ENCODE measurements at places on chromosomes 5 and 9.

GRCh38 chr5:1549475-1550030 lies 25.8 kb upstream of the LPCAT1 start:
- DNase-seq: no peak

DNA sequence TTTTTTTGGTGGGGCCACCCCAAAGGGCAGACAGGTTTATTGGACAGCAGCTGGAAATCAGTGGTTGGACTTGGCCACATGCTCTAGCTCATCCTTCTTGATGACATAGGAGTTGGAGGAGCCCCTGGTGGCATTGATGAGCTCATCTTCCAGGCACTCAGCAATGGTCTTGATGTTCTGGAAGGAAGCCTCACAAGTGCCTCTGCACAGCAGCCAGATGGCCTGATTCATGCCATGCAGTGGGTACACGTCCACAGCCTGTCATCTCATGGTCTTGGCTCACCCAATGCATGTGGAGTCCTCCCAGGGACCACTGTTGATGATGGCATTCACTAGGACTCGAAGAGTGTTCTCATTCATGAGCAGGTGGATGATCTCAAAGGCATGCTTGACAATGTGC lies 11.3 kb upstream of the RCL1 start:
- no peak for DNase-seq

DNA sequence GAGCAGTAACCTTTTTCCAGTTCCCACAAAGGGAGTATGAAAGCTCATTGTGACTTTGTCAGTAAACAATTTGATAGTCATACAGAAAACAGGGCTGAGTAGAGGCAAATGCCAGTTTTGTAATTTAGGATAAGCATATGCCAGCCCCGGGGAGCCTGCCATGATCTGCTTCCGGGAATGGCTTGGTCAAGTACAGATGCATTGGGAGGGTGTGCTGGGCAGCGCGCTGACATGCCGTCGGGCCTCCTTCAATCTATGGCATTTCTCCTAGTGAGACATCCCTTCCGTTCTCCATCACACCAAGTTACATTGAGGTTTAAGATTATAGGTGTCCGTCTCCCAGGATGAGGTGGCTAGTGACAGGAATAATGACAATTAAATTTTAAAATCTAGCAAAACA lies 48.6 kb downstream of the GNA14 start:
- no peak for DNase-seq

DNA sequence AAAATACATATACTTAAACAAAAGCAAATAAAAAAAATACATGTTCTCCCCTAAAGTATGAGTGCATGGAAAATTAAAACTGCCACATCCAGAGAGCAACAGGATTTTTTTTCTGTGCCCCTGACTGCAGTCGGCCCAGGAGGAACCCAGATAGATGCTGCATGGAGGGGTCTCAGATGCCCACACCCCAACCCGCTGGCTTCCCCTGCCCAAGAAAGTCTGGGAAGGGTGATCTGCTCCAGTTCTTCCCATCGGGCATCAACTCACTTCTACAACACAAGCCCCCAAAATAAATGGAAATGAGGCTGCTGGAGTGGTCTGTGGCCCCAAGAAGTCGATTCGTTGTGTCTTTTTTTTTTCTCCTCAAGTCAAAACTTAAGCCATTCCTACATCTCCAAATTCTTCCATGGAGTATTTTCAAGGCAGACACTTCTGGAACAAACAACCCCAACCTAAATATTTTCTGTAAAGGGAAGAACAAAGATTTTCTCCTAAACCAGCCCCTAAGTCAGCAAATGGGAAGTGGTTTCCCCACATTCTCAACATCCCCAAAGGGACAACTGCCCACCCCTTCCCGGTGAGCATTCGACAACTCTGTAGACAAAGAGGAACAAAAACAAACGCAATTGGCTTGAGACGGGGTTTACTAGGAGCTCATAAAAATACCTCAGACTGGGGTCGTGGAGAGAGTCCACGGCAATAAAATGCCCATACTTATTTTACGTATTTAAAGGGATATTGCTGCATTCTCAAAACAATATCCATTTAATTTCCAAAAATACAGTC lies 46.7 kb downstream of the ROR2 start:
- no peak for DNase-seq

- no peak for DNase-seq
Measured at GRCh38 chr5:133775584-133776304, 163.4 kb upstream of the FSTL4 start.

DNA sequence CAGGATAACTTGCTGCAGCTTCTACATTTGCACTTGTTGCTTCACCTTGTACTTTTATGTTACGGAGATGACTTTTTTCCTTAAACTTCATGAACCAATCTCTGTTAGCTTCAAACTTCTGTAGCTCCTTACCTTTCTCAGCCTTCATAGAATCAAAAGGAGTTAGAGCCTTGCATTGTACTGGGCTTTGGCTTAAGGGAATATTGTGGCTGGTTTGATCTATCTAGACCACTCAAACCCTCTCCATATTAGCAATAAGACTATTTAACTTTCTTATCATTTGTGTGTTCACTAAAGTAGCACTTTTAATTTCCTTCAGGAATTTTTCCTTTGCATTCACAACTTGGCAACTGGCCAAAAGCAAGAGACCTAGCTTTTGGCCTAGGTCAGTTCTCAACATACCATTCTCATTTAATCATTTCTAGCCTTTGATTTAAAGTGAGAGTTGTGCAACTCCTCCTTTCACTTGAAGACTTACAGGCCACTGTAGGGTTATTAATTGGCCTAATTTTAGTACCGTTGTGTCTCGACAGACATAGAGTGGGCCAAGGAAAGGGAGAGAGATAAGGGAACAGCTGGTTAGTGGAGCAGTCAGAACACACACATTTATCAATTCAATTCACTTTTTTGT lies 63.7 kb downstream of the SHOC1 start:
- DNase-seq: no peak

Data from CD4-positive, alpha-beta T cell treated with Interleukin-2 at 100 ng/mL for 4 hours (primary cell).